MCF 10A (cell line): ENCODE measurements at places on chromosomes 5 and 9.

- peak; percentile 43 for DNase-seq
Measured at GRCh38 chr5:173592050-173592669, 24.3 kb downstream of the BOD1 start.

DNA sequence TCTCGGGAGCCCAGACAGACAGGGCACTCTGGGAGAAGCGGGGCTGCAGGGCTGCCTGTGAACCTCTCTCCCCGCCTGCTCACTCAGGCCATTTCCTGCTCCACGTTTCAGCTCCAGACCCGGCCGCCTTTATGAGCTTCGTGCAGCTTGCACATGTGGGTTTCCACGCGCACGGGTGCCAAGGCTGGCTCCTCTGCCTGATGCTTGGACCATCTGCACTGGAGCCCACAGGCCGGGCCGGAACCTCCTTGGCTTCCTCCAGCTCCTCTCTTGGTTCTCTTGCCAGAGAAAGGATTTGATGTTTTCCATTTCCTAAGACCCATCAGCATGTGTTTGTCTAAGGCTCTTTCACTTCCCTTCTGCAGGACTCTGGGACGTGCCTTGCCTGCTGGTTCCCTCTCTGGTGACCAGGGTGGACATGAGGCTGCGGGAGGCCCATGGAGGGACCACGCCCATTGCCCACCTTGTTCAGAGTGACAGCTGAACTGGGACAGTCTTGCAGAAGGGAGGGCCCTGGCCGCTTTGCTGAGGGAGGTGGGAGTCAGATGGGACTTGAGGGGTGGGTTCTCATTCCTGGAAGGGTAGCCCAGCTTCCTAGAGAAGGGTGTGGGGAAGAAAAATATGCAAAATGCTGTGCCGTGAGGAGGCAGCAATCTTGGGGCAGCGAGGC, 23.3 kb upstream of the COL5A1 start:
- DNase-seq, result no peak

GRCh38 chr9:9951556-9952160, 661.1 kb downstream of the PTPRD start:
- DNase-seq, result no peak

DNA sequence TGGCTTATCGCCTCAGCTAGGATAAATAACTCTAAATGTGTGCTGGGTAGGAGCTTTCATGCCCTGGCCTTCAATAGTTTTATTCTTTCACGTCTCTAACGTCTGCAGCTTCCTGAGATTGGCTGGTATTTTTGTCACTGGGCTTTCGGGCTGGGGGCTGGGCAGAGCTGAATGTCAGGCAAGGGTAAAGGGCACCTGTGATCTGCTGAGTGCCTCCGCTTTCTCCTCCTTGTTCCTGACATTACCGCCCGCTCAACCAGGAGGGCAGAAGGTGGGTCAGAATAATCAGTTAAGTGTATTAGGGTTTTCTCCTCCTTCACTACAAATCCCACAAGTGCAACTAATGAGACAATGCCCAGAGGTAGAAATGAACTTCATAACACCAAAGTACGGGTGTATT, 216.6 kb downstream of the TSSK1B start:
- DNase-seq, result no peak
